ENCODE measurements at places on chromosomes 4 and X. TPM values are rescaled to one million over a fixed set of nuclear protein-coding genes. Genes with fewer than 3 reads are reported as not detected.

DNA sequence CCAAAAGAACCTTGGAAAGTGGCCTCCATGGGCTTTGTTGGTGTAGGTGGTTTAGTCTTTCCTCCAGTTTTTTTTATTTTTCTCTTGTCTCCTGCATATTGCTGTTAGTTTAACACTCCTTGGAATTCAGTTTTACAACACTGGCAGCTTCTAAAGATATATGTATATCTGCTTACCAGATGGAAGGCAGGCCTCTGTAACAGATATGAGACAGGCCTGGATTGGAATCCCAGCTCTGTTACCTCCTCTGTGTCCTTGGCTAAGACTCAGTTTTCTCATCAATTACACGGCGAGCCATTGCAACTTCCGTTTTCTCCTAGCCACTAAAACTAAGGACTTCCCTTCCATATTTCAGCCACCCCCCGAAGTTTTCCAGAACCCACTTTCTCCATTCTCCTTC, 133.4 kb upstream of the SMAD1 start:
- no peak overlapping the region for H3K4me3 ChIP-seq
- no peak for DNase-seq
- H3K36me3 ChIP-seq: no peaks in the 10 kb centered on the region
- H3K27ac ChIP-seq: no peak overlapping the region
- H3K4me1 ChIP-seq: no peaks in the 10 kb centered on the region
- H3K27me3 ChIP-seq: no peaks in the 10 kb centered on the region

GRCh38 chrX:24113181-24113580, 36.3 kb upstream of the ZFX start:
- DNase-seq: no peak
- no peaks in the 10 kb centered on the region for H3K4me1 ChIP-seq
- no peaks in the 10 kb centered on the region for H3K36me3 ChIP-seq
- no peak overlapping the region for H3K27ac ChIP-seq
- no peaks in the 10 kb centered on the region for H3K27me3 ChIP-seq
- H3K4me3 ChIP-seq: no peak overlapping the region

DNA sequence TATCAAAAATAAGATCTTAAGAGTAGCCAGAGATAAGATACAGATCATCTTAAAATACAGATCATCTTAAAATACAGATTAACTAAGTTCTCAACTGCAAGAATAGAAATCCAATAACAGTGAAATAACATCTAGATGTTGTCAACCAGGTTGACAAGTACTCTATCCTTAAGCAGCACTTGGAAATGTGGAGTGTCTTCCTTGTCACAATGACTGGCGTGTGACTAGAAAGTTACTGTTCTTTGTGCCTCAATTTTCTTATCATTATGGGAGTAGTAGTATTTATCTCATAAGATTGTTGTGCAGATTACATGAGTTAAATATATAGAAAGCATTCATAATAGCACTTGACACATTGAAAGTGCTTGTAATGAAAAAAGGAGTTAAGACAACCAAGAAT, 25.8 kb upstream of the HPGDS start:
- no peaks in the 10 kb centered on the region for H3K36me3 ChIP-seq
- H3K4me1 ChIP-seq: no peaks in the 10 kb centered on the region
- no peak overlapping the region for H3K4me3 ChIP-seq
- no peak for DNase-seq
- H3K27ac ChIP-seq: no peak overlapping the region

GRCh38 chrX:153307276-153308178, 14.0 kb downstream of the PNMA6F start:
- no peaks in the 10 kb centered on the region for H3K4me1 ChIP-seq
- no peak overlapping the region for H3K27ac ChIP-seq
- H3K27me3 ChIP-seq: no peaks in the 10 kb centered on the region
- no peak for DNase-seq
- no peak overlapping the region for H3K4me3 ChIP-seq

DNA sequence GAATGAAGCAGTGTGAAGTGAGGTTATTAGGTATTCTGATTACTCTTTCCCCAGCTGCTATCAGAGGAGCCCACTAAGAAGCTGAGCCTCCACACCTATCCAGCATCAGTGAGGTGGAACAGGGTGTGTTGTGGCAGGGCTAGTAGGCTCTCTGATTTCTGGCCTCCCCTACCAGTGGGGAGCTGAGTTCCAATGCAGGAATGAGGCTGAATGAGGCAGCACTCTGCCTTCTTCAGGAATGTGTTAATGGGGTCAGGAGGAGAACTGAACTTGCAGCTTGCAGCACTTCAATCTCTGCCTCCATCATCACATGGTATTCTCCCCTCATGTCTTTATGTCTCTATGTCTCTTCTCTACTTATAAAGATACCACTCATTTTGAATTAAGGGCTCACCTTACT, 26.9 kb downstream of the SOX3 start:
- H3K4me3 ChIP-seq: no peak overlapping the region
- H3K27me3 ChIP-seq: no peaks in the 10 kb centered on the region
- no peak overlapping the region for H3K27ac ChIP-seq

- peak overlapping the region; percentile 24 for H3K27ac ChIP-seq
- H3K36me3 ChIP-seq: no peaks in the 10 kb centered on the region
- H3K4me3 ChIP-seq: no peak overlapping the region
- H3K4me1 ChIP-seq: peaks cover 20% of the 10 kb centered on the region
- no peaks in the 10 kb centered on the region for H3K27me3 ChIP-seq
- no peak for DNase-seq
Observed at GRCh38 chr4:37481547-37482122, 204.5 kb downstream of the RELL1 start.

DNA sequence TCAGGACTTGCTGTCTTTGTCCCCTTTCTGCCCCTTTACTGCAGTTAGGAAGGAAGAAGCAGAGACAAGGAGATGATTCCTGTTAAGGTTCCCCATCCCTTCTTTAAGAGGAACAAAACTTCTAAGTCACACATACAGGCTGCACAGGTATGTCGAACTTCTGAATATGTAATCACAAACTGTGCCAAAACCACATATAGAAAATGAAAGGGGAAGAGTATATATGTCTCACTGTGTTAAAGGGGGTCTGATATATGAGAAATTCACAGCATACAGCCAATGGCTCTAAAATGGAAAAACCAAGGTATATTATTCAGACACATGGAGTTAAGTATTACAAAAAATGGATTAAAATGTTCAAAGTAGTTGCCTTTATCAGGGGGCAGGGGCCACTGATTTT, 11.7 kb downstream of the CFAP97 start:
- no peak overlapping the region for H3K27ac ChIP-seq
- H3K27me3 ChIP-seq: no peaks in the 10 kb centered on the region
- no peak for DNase-seq
- H3K36me3 ChIP-seq: no peaks in the 10 kb centered on the region
- no peaks in the 10 kb centered on the region for H3K4me1 ChIP-seq
- no peak overlapping the region for H3K4me3 ChIP-seq

GRCh38 chr4:6622744-6623143, 17.7 kb upstream of the MRFAP1 start:
- H3K27ac ChIP-seq: no peak overlapping the region
- no peaks in the 10 kb centered on the region for H3K27me3 ChIP-seq
- no peaks in the 10 kb centered on the region for H3K36me3 ChIP-seq
- DNase-seq: no peak
- H3K4me1 ChIP-seq: no peaks in the 10 kb centered on the region

The SH3D19 gene
- 131 TPM for total RNA-seq

GRCh38 chr4:147076179-147076578, 130.5 kb upstream of the TTC29 start:
- no peak for DNase-seq
- no peaks in the 10 kb centered on the region for H3K27me3 ChIP-seq
- H3K36me3 ChIP-seq: no peaks in the 10 kb centered on the region
- no peaks in the 10 kb centered on the region for H3K4me1 ChIP-seq
- no peak overlapping the region for H3K4me3 ChIP-seq

The TCEAL4 gene
- total RNA-seq: 118 TPM

DNA sequence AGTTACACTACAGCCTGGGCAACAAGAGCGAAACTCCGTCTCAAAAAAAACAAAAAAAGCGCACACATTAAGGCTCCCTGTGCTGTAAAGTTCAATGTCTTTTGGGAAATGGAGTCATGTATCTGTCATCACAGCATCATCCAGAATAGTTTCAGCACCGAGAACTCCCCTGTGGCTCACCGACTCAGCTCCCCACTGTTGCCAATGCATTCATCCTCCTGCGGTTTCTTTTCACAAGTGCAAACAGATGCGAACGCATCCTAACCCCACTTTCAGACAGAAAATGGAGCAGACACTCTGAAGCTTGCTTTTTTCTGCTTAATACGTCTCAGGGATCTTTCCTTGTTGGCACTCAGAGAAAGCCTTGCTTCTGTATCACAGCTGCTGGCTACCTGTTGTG, 13.8 kb upstream of the SH3TC1 start:
- H3K4me3 ChIP-seq: no peak overlapping the region
- H3K4me1 ChIP-seq: peaks cover 19% of the 10 kb centered on the region
- H3K27ac ChIP-seq: no peak overlapping the region
- no peak for DNase-seq
- H3K36me3 ChIP-seq: no peaks in the 10 kb centered on the region

DNA sequence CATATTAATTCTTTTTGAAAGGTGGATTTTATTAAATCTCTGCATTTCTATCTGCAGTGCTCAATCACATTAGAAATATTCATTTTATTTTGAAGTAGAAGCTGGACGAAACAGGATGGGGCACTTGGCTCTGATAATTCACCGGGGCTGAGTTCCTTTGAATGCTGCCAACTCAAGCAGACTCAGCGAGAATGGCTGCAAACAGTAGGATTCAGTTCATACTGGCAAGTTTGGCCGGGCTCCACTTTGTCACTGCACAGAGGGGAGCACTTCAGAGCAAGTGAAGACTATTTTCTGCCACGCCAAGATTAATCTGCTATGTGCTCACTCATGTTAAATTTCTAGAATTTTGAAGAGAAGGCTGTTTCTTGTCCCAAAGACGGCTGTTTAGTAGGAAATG, 30.7 kb upstream of the KLHL8 start:
- no peaks in the 10 kb centered on the region for H3K27me3 ChIP-seq
- no peak overlapping the region for H3K27ac ChIP-seq
- peak; percentile 25 for DNase-seq
- H3K4me1 ChIP-seq: peaks cover 8% of the 10 kb centered on the region
- no peaks in the 10 kb centered on the region for H3K36me3 ChIP-seq
- no peak overlapping the region for H3K4me3 ChIP-seq

DNA sequence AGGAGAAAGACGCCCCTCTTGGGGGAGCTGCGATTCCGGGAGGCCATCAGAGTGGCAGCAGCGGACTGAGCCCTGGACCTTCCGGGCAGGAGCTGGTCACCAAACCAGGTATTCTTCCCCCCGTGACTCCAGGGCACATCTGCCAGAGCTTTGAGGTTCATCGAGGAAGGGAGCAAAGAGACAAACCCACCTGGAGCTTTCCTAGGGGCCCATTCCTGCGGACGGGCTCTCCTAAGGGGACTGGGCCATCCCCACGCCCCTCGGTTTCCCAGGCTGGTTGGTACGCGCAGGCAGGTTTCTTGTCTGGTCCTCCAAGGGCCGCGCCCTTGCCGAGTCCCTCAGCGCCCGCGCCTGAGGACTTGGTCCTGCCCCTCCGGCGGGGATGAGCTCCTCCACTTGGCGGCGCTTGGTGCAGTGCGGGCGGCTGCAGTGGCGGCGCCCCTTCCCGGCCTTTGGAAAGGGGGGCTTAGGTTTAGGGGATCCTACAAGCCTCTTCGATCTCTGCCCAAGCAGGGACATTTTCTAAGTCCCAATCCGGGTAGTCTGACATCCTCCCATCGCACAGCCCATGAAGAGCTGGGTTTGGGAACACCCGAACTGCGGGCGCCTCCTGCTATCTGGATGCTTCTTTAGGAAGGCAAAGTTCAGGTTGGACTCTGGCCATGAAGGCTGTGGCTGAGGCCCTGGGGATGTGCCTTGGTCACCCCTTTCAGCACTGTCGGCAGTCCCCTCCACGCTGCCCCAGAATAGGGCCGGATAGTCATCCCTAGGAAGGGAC, 538 bp downstream of the STBD1 start:
- peak overlapping the region; percentile 91 for H3K27ac ChIP-seq
- no peaks in the 10 kb centered on the region for H3K36me3 ChIP-seq
- peaks cover 10% of the 10 kb centered on the region for H3K4me1 ChIP-seq

The SSX2 gene
- not detected for total RNA-seq

DNA sequence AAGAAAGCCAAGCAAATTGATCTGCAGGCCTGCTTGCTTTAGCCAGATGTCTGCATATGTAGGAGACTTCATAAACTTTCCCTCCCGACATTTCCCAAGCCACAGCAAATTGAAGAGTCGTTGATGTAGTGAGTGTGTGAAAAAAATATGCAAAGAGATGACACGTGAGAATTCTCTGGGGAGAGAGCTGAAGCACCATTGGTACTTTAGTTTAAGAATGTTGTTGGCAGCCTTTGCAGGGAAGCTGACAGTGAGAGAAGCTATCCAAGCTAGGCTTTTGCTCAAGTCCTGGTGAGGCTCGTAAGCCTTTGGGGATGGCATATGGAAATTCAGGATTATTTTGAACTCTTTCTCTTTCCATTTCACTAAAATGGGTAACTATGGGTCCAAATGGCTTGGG, 87.5 kb downstream of the GLRA2 start:
- no peak for DNase-seq
- no peaks in the 10 kb centered on the region for H3K27me3 ChIP-seq
- no peak overlapping the region for H3K27ac ChIP-seq

GRCh38 chr4:78149751-78150542, 92.8 kb downstream of the FRAS1 start:
- no peak overlapping the region for H3K4me3 ChIP-seq
- H3K27ac ChIP-seq: no peak overlapping the region
- no peak for DNase-seq
- H3K4me1 ChIP-seq: peaks cover 12% of the 10 kb centered on the region
- no peaks in the 10 kb centered on the region for H3K27me3 ChIP-seq

DNA sequence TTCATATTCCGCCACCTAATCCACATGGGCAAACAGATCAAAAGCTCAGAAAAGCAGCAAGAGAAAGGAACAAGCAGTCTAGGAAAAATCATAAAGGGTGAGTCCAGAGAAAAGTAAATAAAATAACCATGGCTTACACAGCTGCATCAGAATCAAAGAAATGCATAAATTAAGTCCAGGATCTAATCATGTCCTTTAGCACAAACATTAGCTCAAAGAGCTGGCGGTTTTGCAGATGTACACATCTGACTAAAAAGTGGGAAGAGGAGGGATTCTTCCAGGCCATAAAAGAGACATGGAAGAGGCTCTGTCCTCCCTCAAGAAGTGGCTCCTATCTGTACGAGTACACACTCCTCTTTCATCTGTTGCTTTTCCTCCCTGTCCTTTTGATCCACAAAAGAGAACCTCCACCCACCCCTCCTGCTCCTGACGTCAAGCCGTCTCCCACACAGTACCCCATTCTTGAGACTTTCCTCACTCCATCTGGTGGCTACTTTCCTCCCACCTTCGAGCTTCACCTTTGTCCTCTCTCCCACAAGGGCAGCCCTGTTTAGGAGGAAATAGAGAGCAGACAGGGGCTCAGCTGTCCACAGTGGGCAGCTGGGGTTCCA, 92.5 kb downstream of the RASL11B start:
- H3K4me1 ChIP-seq: peaks cover 8% of the 10 kb centered on the region
- no peaks in the 10 kb centered on the region for H3K36me3 ChIP-seq
- H3K4me3 ChIP-seq: no peak overlapping the region
- no peak for DNase-seq

The SOD3 gene
- total RNA-seq: 112 TPM

The ADH1C gene
- 28.1 TPM for total RNA-seq

The FMR1NB gene
- total RNA-seq: not detected

- H3K4me1 ChIP-seq: no peaks in the 10 kb centered on the region
- H3K36me3 ChIP-seq: no peaks in the 10 kb centered on the region
- H3K27ac ChIP-seq: no peak overlapping the region
- DNase-seq: no peak
- no peak overlapping the region for H3K4me3 ChIP-seq
Observed at GRCh38 chr4:104829761-104830160, 316.9 kb upstream of the TET2 start.

The OPN1MW gene
- total RNA-seq: not detected

The RHOXF2 gene
- not detected for total RNA-seq

GRCh38 chr4:20681271-20681670, 19.0 kb upstream of the PACRGL start:
- H3K27ac ChIP-seq: no peak overlapping the region
- DNase-seq: peak; percentile 12
- H3K4me1 ChIP-seq: peaks cover 7% of the 10 kb centered on the region
- no peaks in the 10 kb centered on the region for H3K27me3 ChIP-seq

Measured in transverse colon (tissue), 4 donors.